ENCODE measurements at places on chromosomes 6 and 20.
A peak's percentile ranks its signal among the peaks of the same experiment; 100 is the strongest.

DNA sequence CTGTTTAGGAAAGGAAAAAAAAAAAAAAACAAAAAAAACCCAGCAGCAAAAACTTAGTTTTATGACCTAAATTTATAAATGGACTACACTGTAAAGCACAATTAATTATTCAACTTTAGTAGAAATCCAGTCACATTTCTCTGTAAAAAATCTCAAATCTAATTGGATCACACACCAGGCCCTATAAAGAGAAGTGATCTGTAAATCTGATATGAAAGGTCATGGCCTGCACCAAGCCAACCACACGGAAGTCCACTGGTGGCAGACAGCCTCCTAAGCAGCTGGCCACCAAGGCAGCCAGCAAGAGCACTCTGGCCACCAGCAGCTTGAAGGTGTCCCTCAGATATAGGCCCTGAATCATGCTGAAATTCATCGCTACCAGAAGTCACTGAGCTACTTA is 131.6 kb downstream of the HFE start:
- DNase-seq = no peak

DNA sequence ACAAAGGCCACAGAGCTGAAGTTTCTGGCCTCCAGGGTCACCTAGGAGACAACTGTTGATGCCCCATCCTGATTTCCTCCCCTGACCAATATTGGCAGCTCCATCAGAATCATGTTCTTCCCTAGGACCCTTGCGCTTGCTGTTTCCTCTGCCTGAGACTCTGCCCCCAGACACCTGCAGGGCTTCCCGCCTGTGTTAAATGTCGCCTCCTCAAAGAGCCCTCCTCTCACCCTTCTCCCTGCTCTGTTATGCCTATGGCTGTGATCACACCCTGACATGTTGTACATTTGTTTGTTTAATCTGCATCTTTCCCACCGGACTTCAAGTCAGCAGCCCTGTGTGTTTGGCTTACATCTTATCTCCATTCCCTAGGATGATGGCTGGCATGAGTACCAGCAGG is 30.1 kb downstream of the DLGAP4 start:
- DNase-seq = no peak

GRCh38 chr20:17657079-17657825 is 24.8 kb downstream of the RRBP1 start:
- no peak for DNase-seq

GRCh38 chr6:158916617-158917016 is 83.4 kb downstream of the RSPH3 start:
- no peak for DNase-seq

DNA sequence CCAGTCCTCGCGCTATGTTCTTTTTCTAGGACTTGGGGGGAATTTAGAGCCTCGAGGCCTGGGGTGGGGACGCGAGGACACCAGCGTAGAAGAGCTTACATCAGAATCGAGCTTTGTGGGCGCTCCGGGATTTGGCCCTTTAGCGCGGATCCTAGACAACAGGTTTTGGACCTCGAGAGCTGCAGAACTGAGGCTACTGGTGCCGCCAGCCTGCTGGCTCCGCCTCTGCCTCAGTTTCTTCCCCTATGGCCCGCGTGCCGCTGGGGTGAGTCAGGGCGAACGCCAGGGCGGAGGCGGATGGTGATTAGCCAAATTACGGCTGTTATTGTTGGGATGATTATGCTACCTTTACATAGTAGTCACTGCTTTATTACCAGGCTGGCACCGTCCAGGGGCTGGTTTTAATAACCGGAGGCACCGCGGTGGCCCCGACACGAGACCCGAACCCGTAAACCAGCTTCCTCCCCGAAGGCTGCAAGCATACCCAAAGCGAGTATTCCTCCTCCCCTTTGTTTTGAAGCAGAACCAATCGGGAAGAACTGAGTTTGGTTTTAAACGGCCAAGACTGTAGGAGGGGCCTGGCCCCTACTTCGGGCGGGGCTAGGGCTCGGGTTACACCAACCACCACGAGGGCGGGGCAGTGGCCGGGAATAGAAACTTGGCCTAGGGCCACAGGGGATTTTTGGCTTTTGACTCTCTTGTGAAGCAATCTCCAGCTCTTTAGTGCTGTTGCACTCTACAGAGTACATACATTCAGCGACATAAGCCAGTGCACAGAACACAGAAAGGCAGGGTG is 639 bp upstream of the GTPBP2 start:
- peak; percentile 93 for DNase-seq

- peak; percentile 77 for DNase-seq
Measured at GRCh38 chr20:4809707-4810106, 88.0 kb downstream of the PRND start.

- no peak for DNase-seq
Measured at GRCh38 chr6:136180704-136181511, 69.2 kb downstream of the MTFR2 start.

- DNase-seq = no peak
Measured at GRCh38 chr6:158311626-158312025, 639 bp upstream of the TULP4 start.

- DNase-seq = no peak
Measured at GRCh38 chr20:51196991-51197651, 174.2 kb upstream of the KCNG1 start.

GRCh38 chr6:18820725-18821124 is 433.6 kb downstream of the RNF144B start:
- DNase-seq = no peak

- no peak for DNase-seq
Measured at GRCh38 chr6:15213838-15214400, 31.9 kb upstream of the JARID2 start.

- DNase-seq = no peak
Measured at GRCh38 chr6:149228311-149228955, 89.1 kb upstream of the TAB2 start.

- DNase-seq = no peak
Measured at GRCh38 chr20:10132387-10132786, 86.2 kb upstream of the SNAP25 start.
